ENCODE measurements at places on chromosomes 7 and 10.

DNA sequence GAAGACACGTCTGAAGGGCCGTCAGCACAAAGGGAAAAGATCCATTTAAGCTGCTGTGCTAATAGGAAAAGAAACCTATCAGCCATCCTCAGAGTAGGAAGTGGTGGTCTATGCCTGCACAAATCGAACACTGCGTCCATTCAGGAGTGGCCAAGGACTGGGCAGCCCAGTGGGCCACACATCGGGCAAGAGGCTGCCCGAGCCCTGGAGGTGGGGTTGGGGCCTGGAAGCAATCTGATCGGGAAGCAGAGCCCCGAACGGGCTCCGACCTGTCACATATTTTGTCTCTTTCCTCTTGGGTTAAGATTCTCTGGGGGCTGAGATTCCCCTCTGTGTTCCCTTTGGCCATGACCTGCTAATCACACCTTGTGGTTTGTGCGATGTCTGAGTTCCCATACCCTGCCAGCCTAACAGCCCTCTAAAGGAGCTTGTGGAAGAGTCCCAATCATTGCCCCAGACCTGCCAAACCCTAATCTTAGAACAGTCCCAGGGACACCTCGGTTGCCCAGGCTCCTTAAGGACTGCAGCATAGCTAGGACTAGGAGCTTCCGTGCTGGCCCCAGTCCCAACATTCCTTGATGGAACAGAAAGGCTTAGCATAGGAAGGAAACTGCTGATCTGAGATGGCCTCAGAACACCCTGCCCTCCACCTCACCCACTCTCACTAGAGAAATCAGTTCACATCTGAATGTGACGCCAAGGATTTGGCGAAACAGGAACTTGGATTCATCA lies 77.9 kb upstream of the SAMD8 start:
- no peak for DNase-seq

GRCh38 chr10:76299501-76299900 lies 868.1 kb downstream of the LRMDA start:
- no peak for DNase-seq

DNA sequence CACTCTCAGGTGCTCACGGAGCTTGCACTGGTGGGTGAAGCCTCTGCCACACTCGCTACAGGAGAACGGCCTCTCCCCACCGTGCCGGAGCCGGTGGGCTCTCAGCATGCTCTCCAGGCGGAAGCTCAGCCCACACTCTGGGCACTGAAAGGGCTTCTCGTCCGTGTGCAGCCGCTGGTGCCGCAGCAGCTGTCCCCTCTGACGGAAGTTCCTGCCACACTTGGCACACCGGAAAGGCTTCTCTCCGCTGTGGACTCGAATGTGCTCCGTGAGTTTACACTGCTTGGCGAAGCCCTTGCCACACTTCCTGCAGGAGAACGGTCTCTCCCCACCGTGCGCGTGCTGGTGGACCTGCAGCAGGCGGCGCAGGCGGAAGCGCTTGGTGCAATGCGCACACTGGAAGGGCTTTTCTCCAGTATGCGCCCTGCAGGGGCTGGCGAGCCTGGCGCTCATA lies 19.3 kb downstream of the ZNF786 start:
- DNase-seq, result no peak

DNA sequence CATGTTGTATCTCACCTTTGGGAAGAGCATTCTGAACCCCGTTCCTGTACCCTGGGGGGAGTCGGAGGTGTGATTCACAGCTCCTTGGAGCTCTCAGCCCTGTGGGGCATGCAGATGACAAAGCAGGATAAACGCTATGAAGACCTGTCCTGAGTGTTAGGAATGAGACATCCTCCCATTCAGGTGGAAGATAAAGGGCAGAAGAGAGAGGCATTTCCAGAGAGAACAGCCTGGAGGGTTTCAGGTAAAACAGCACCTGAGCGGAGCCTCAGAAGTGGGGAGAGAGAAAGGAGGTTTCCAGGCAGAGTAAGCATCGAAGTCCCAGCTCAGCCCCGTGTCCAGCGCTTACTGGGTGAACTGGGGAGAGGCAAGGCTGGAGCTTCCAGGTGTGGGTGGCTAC lies 288.9 kb downstream of the KLF6 start:
- DNase-seq, result no peak

DNA sequence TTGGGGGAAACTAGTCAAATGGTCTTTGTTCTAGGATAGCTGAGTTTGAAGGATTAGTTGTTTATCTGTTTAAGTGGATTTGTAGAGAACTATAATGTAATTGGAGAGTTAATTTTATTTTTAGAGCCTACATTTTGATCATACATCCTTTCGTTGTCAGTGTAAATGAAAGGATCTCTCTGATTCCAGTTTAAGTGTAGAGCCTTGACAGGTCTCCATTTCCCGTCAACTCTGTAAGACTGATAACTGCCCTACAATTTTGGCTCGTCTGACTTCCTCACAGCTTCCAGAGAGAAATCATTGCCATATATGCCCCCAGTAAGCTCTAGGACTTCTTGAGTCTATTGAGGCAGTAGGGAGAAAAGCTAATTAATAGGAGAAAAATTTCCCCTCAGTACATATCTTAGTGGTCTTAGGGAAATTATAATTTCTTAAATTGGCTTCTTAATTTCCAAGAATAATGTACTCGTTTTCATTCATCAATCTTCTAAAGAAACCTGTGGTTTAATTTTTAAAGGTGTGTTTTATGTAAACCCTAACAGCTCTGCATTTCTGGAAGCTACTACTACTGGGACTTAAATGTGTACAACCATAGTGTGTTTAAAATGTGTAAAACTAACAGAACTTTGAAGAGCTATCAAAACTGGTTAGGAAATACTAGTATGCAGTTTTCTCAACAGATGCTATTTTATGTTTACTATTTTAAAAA lies 3.8 kb downstream of the KMT2E start:
- no peak for DNase-seq

DNA sequence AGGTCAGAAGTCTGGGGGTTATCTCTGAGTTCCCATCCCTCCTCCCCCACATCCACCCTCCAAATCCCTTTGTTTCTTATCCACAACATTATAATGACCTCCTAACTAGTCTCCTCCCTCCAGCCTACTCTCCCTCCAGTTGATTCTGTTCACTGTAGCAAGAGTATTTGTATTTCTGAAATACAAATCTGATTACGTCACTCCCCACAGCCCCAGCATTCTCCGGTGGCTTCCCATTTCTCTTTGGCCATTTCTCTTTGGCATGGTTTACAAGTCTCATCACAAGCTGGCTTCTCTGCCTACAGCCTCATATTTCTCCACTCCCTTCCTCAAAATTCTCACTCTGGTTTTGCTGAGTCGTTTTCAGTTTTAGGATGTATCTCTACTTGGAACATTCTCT lies 24.6 kb upstream of the MRPS33 start:
- no peak for DNase-seq

- no peak for DNase-seq
Observed at GRCh38 chr10:103616705-103617601, 123.4 kb downstream of the NEURL1 start.

DNA sequence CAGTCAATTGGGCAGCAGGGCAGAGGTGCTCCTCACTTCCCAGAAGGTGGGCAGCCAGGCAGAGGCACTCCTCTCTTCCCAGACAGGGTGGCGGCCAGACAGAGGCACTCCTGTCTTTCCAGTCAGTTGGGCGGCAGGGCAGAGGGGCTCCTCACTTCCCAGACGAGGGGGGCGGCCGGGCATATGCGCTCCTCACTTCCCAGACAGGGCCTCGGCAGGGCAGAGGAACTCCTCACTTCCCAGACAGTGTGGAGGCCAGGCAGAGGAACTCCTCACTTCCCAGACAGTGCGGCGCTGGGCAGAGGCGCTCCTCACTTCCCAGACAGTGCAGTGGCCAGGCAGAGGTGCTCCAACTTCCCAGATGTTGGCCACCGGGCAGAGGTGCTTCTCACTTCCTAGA lies 33.4 kb upstream of the SEC61G start:
- no peak for DNase-seq

DNA sequence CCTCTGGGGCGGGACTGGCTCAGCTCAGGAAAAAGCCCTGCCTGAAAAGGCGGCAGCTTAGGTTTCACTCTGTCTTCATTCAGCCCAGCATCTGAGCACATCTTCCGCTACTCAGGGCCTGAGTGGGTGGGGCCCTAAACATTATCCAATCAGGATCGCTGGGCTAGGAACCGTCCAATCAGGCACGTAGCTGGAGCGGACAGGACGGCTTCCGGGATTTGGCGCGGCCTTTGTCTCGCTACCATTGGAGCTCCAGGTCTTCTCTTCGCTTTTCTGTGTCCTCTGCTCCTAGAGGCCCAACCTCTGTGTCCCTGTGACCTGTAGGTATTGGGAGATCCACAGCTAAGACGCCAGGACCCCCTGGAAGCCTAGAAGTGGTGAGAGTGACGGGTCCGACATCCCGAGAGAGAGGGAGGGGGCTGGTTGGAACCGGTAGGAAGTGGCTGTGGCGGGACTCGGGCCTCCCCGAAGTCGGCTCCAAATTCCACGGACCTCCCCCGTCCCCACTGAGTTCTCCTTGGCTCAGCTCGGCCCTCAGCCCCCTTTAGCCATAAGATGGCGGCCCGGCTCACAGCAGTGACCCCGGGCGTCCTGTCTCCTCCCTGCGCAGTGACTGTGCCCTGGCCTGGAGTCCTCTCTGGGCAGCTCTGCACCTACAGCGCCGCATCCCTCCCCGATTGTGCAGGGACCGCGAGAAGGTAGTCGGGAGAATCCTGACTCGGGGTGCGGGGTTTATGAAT lies 99.1 kb downstream of the ZNF680 start:
- no peak for DNase-seq

DNA sequence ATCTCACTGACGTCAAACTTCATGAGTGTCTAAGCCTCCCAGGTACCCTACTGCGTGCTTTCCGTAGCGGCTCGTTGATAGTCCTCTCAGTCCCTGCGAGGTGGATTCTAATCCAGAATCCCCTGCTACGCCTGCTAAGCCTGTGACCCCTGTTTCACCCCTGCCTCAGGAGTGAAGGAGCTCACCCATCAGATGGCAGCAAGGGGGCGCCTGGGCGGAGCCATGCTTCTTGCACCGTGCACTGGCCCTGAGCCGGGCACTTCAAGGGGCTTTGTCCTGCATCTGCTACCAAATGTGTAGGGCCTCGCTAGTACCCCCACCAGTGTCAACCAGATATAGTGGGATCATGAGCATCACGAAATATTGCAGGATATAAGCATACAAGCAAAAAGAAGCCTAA lies 918 bp upstream of the STRA8 start:
- no peak for DNase-seq

DNA sequence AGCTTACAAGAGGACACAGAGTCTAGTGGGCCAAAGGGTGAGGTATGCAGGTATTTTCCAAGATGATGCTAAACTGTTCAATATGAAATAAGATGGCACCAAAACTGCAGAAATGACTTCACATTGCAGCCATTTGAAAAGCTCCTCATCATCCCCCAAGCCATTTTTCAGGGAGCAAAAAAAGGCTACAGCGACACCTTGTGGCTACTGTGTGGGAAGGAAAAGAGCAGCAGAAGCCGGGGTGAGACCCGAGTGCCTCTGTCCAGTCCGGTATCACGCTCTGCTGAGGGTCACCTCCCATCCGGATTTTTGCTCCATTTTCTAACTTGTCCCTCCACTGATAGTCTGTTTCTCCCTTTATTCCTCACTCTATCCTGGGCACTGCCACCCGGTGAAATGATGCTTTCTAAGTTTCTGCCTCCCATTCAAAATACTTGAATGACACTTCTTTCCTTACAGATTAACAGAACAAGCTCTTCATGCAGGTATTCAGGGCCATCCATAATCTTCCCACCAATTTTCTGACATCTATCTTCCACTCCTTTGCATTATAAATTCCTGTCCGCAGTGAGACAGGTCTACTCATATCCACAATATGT lies 220.2 kb downstream of the DGKI start:
- no peak for DNase-seq

- DNase-seq, result no peak
Observed at GRCh38 chr10:70376436-70377378, 5.7 kb downstream of the LRRC20 start.

DNA sequence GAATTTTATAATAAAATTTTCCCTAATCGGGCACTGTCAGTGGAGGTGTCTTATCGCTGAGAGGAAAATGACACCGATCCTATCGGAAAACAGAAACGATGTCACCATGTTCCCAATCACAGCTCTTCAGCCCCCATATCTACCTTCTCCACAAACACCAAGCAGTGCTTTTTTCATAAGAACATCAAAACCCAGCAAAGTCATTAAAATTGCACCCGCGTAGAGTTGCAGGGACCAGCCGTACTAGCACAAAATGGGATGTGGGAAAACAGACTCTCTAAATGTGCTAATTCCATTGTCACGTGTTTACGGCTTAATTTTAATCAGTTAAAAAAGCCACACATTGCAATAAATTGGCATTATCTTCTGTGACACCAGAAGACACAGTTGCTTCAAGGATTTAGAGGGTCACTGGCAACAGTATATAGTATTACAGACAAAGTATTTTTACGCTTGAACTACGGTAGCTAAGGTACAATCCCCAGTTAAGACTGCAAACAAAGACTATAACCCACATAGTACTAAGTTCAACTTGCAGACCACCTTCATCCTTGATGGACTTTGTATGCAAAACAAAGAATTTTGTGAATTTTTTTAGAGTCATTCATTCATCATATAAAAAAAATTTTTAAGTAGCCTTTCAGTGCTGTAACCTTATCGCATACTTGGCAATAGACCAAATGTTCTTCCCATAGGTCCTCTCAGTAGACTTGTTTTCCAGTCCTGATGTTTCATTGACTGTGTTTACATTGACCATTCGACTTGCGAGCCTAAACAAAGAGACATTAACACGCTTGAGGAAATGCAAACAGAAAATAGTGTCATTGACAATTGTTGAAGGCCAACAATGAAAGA lies 116.0 kb downstream of the VTI1A start:
- no peak for DNase-seq

DNA sequence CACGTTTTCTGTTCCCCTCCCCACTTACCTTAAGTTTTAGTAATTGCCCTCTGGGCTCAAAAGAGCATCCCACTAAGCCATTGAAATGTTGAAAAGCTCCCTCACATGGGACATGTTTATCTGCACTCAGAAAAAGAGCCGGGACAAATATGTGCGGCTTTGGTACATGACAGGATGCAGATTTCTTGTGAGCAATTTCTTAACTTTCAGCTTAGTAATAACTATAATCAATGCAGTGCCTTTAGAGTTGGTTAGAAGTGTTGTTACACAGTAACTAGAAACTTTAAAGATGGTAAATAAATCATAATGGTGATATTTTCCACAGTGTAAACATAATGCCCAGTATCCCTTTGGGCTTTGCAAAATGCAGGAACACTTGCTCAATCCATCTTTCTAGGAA lies 89.2 kb downstream of the ZNF365 start:
- no peak for DNase-seq

- no peak for DNase-seq
Observed at GRCh38 chr7:90692396-90692795, 96.3 kb downstream of the CDK14 start.

DNA sequence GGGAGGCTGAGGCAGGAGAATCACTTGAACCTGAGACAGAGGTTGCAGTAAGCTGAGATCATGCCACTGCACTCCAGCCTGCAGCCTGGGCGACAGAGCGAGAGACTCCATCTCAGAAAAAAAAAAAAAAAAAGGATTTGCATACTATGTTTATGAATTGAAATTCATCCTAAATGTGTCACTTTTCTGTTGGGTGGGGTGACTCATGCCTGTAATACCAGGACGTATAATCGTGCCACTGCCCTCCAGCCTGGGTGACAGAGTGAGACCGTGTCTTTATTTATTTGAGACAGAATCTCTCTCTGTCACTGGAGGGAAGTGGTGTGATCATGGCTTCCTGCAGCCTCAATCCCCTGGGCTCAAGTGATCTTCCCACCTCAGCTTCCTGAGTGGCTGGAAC lies 5.8 kb downstream of the ZNF212 start:
- DNase-seq, result no peak

- no peak for DNase-seq
Observed at GRCh38 chr10:71134732-71135211, 77.6 kb upstream of the UNC5B start.

- DNase-seq, result no peak
Observed at GRCh38 chr7:7212612-7213011, 30.3 kb downstream of the C1GALT1 start.

All from cerebellar nuclear complex (tissue), 1 donor.